SIG-M5 (cell line): ENCODE measurements at places on chromosomes 11 and 22.

DNA sequence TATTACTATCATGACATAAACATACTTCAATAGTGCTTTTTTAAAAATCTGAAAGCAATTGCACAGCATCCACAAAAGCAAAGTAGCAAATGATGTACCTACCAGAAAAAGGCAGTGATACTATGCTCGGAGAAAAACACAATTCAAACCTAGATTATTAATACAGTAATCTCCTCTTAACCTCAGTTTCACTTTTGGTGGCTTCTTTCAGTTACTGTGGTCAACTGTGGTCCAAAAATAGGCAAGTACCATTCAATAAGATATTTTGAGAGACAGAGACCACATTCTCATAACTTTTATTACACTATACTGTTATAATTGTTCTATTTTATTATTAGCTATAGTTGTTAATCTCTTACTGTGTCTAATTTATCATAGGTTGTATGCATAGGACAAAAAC is 20.8 kb downstream of the KCNA4 start:
- no peak for DNase-seq

GRCh38 chr11:72653649-72654048 is 20.6 kb downstream of the PDE2A start:
- DNase-seq: no peak

DNA sequence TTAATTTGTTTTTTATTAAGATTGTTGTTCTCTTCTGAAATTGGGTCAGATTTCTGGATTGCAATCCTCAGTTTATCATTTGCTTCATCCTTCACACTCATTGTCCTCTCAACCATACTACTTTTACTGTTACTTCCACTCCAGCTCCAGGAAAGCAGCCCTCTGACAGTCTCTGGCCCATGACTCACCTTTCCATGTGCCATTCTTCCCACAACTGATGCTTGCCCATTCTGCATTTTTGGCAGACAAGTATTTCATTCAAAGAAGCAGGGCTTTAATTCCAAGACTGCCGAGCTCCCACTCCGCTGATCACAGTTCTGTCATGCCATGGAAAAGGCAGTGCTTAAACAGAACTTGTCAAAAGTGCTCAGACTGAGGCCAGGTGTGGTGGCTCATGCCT is 139.2 kb downstream of the WNT11 start:
- no peak for DNase-seq

- DNase-seq: no peak
These were observed 38.9 kb upstream of the TH start for GRCh38 chr11:2210366-2211112.

DNA sequence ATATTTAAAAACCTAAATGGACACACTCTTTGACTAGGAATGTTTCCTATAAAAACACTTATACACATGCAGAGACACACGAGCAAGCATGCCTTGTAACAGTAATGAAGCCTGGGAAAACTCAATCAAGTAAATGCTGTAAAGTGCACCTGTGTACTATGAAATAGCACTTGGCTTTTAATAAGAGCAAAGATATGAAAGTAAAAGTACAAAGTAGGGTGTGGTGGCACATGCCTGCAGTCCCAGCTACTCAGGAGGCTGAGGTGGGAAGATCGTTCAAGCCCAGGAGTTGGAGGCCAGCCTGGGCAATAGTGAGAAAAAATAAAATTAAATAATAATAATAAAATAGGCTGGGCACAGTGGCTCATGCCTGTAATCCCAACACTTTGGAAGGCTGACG is 166.9 kb upstream of the GRK3 start:
- no peak for DNase-seq

DNA sequence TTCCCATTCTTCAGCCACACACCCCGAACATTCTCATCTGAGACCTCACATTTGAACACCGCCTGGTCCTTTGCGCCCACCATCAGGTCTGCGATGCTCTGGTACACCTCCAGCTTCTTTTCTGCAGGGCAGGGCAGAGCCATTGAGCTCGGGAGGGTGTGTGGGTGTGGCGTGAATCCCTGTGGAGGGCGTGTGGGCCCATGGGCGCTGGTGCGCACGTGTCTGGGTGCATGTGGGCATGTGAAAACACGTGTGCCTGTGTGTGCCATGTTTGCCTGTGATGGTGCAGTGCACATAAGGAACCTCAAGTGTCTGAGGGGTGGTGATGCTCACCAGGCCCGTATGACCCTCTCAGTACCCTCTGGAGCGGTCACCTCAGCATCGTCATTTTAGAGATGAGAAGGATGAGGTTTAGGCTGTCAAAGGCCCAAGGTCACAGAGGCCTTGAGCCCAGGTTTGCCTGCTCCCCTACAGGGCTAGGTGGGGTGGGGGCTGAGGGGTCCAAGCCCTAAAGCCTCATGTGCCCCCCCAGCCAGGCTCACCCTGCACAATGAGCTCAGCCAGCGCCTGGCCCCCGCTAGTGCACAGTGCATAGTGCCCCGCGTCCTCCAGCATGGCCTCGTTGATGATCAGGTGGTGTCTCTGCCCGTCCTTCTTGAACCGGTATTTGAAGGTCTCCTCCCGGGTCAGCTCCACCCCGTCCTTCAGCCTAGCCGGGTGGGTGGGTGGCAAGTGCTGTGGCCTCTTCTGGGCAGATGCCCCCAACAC is 10.3 kb downstream of the MYBPC3 start:
- no peak for DNase-seq

GRCh38 chr11:67073908-67074307 is 17.3 kb downstream of the RHOD start:
- no peak for DNase-seq

- DNase-seq: no peak
These were observed 166.2 kb downstream of the LDLRAD3 start for GRCh38 chr11:36109850-36110606.
